ENCODE measurements at places on chromosomes 3 and 15. TPM values are rescaled to one million over a fixed set of nuclear protein-coding genes. Genes with fewer than 3 reads are reported as not detected.

MCF2L2 gene
- total RNA-seq: 6.5 TPM

ZMAT3 gene
- total RNA-seq: 21.9 TPM

CHDH gene
- total RNA-seq: 0.17 TPM

A4GNT gene
- total RNA-seq: not detected

CCR8 gene
- 1.1 TPM for total RNA-seq
